ENCODE measurements at places on chromosomes 2 and 18. TPM values are rescaled to one million over a fixed set of nuclear protein-coding genes. Genes with fewer than 3 reads are reported as not detected.

DNA sequence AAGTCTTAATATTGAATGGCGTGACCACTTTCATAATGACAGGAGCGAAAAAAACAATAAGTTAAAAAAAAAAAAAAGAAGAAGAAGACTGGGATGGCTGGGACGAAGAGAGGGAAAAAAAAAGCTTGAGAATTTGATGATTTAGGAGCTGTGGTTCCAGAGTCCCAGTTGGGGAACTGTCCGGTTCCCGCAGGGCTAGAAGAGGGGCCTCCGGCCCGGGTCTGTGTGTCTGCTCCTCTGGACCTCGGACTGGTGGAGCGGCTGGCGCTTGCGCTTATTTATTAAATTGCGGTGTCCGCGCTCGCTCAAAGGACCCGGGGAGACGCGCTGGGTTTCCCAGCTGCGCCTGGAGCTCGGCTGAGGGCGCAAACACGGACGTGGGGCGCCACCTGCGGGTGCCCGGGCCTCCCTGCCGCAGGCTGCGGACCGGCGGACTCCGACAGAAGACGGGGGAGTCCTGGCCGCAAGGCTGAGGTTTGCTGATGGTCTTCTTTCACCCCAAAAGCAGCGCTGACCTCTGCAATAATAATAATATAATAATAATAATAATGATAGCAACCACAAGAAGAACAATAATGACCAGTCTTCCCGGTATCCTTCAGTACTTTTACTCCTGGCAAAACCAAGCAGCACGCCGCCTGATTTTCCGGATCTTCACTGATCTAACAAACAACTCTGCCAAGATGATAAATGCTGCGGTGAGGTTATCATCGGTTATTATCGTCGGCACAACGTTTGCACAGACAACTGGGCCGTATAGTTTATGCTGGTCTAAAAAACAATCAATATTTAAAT lies at the start of gene CBLN2:
Gene CBLN2 (minus strand): TSS at position 251 of the 795 bp plus-strand sequence. CDS start 2,182 bp downstream, outside the sequence.
- H3K4me1 ChIP-seq = no peaks in the 10 kb centered on the region
- H3K27ac ChIP-seq = no peak within 1 kb of the TSS
- H3K27me3 ChIP-seq = peaks cover 6% of the 10 kb centered on the region
- no peak within 1 kb of the TSS for H3K4me3 ChIP-seq

GRCh38 chr18:57951117-57951796 lies 92.8 kb upstream of the NEDD4L start:
- DNase-seq = no peak
- peaks cover 3% of the 10 kb centered on the region for H3K27me3 ChIP-seq
- no peaks in the 10 kb centered on the region for H3K4me1 ChIP-seq
- no peaks in the 10 kb centered on the region for H3K36me3 ChIP-seq
- no peak overlapping the region for H3K27ac ChIP-seq

SERPINB3 gene
- not detected for polyA plus RNA-seq

DNA sequence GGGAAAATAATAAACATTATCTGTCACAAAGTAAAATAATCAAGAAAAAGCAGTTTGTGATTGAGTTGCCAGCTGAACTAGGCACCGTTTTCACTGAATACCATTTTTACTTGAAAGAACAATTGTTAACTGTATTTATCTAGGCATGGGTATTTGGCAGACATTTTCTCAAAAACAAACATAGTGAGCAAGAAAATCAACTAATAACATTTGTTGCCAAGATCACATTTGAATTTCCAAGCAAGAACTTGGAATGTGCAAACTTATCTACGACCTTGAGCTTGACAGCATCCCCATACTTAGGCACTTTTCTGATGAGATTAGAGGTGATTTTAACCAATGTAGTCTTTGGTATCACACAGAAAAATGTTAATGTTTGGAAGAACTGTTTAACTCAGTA lies 16.7 kb downstream of the SS18 start:
- H3K4me1 ChIP-seq = no peaks in the 10 kb centered on the region
- no peak overlapping the region for H3K4me3 ChIP-seq
- DNase-seq = peak; percentile 3
- no peaks in the 10 kb centered on the region for H3K27me3 ChIP-seq
- H3K36me3 ChIP-seq = peaks cover 7% of the 10 kb centered on the region

NPAS2 gene
- 4.9 TPM for polyA plus RNA-seq

- no peak overlapping the region for H3K27ac ChIP-seq
- H3K27me3 ChIP-seq = no peaks in the 10 kb centered on the region
- DNase-seq = no peak
- peaks cover 7% of the 10 kb centered on the region for H3K4me1 ChIP-seq
- no peak overlapping the region for H3K4me3 ChIP-seq
- no peaks in the 10 kb centered on the region for H3K36me3 ChIP-seq
Measured at GRCh38 chr18:366466-367061, 98.7 kb upstream of the THOC1 start.

PARD3B gene
- 4.8 TPM for polyA plus RNA-seq

DNA sequence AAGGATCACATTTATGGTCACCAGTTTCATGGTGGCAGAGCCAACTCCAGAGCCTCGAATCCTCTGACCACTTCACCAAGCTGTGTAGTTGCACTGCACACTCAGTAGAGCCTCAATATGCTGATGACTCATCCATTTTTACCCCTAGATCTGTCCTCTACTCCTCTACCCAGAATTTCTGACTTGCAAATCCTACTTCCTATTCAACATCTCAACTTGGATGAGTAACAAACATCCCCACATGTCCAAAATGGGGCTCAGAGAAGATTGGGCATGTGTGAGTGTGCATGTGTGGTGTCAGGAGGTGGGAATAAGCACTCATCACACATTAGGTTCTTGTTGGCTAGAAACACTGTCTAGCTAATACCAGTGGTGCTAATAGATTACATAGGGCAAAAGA lies 57.8 kb upstream of the IGFBP2 start:
- no peaks in the 10 kb centered on the region for H3K36me3 ChIP-seq
- H3K27ac ChIP-seq = no peak overlapping the region
- no peak for DNase-seq
- no peak overlapping the region for H3K4me3 ChIP-seq

- H3K27ac ChIP-seq = no peak overlapping the region
- no peak overlapping the region for H3K4me3 ChIP-seq
- no peaks in the 10 kb centered on the region for H3K36me3 ChIP-seq
- H3K27me3 ChIP-seq = no peaks in the 10 kb centered on the region
Measured at GRCh38 chr2:191577605-191578004, 100.3 kb upstream of the NABP1 start.

TMEM198 gene
- polyA plus RNA-seq = 0.49 TPM
